Epithelial cell of proximal tubule (primary cell): ENCODE measurements at places on chromosomes 6 and 20. TPM values are rescaled to one million over a fixed set of nuclear protein-coding genes. Genes with fewer than 3 reads are reported as not detected.

DNA sequence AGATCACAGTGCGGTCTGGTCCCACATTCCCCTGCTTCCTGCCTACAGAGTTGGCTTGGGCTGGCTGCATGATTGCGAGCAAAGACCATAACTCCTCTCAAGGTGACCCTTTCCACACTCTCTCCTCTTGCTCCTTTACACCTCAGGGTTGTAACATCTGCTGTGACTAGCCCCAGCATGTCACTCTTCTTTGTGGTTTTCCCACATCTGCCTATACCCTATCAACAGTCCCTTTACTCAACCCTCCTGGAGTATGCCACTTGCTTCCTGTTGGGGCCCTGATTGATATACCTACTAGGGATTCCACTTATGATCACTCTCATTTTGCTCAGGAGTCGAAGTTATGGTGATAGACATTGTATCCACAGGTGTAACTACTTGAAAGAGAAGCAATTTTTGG lies 58.9 kb upstream of the SGK1 start:
- no peak for DNase-seq

DNA sequence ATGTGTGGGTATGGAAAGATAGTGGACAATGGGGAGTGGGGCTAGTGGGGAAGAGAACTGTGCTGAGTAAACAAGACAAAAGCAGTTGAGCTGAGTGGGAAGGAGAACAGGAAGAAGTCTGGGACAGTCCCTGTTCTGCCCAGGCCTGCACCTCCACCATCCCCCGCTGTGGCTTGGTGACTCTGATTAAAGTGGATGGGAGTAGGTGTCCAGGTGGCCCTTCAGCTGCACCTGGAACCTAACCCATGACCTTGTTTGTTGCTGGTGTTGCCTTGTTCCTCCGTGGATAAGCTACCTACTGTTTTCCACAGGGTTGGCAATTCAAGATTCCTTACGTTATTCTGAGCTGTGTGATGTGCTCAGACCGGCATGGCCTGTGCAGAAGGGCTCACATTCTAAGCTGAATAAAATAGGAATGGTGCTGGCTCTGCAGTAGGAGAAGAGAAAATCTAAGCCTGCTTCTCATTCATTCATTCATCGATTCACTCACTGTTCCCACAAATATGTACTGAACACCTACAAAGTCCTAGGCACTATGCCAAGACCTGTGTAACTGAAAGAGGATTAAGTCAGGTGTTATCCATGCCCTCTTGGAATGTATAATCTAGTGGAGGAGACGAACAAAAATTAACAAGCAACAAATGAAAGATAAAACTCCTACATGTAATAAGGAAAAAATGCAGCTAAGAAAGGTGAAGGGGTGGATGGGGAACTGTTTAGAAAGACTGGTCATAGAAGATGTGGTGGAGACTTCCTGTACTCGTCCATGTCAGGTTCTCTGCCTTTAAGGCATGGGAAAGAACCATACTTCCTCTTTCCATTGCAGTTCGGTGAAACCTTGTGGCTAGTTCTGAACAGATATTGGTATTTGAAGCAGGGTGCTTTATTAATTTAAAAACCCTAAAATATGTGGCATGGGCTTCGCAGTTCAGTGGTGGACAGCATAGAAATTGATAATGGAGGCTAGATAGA lies 10.1 kb upstream of the CALHM6 start:
- no peak for DNase-seq

- no peak for DNase-seq
Measured at GRCh38 chr6:11092668-11093375, 812 bp upstream of the SMIM13 start.

- no peak for DNase-seq
Measured at GRCh38 chr20:50322703-50323131, 132.1 kb downstream of the CEBPB start.

GRCh38 chr6:92281571-92282076 lies 1137.7 kb downstream of the EPHA7 start:
- no peak for DNase-seq

GRCh38 chr20:7029019-7029418 lies 261.5 kb downstream of the BMP2 start:
- no peak for DNase-seq

DNA sequence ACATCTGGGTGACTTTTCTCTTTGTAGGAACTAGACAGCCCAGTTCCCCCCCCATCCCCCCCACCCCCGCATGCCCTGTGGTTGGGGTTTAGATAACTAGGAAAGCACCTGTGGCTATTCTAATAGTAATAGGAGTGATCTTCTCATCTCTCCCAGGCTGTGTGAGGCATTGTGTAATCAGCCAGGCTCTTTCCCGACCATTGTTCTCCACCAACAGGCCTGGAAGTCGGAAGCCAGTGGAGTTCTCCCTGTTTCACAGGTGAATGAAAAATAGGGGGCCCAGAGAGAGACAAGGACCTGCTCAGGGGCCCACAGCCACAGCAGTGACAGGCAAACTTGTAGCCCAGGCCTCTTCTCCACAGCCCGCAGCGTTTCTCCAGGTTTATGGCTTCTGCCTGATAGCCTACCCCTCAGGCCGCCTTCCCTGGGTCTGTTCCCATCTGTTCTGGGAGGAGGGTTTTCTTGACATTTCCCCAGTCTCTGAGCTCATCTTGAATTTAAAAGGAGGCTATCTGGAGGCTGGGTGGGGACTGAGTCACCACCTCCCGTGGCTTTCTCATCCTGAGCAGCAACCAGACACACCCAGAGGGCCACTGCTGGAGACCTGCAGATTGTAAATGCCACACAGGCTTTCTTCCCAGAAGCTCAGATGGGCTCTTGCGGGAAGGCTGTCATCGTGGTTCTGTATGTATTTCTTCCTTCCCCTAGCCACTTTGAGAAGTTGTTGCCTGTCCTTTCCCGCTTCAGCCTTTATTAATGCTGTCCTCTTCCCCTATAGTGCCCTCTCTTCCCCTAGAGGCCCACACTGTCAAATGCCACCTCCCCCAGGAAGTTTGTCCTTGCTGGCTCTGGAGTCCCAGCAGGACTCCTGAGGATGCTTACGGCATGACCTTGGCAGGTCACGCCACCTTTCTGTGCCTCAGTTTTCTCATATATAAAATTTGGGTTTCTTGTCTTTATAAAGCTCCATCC lies 75.9 kb upstream of the MYL9 start:
- no peak for DNase-seq

DNA sequence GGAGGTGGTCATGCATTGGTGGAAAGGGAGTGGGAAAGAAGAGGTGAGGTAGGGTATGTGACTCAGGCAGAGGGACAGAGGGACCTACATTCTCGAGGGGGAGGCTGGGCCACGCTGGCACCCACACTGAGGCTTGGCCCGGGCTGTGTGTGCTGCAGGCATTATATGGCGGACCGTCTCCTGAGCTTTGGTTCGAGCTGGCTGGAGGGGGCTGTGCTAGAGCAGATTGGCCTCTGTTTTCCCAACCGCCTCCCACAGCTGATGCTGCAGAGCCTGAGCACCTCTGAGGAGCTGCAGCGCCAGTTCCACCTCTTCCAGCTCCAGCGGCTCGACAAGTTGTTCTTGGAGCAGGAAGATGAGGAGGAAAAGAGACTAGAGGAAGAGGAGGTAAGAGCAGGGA lies 23.4 kb downstream of the DNPH1 start:
- DNase-seq = no peak

DNA sequence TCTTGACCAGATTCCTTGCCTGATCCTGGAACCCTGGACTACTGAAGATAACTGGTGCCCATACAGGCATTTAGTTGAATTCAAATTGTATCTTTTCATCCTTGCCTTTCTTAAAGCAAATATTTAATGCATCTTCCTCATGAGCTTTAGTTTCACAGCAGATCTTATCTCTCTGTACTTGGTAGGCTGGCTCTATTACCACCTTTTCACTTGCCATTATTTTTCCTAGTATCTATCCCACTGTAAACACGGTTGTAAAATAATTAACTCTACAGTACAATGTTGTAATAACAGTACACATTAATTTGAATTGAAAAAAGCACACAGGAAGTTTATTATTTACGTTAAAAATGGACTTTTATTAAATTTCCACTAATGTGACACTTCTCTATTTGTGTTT lies 1286.9 kb downstream of the GRIK2 start:
- no peak for DNase-seq

GRCh38 chr20:16566080-16566479 lies 7.2 kb downstream of the KIF16B start:
- no peak for DNase-seq

DNA sequence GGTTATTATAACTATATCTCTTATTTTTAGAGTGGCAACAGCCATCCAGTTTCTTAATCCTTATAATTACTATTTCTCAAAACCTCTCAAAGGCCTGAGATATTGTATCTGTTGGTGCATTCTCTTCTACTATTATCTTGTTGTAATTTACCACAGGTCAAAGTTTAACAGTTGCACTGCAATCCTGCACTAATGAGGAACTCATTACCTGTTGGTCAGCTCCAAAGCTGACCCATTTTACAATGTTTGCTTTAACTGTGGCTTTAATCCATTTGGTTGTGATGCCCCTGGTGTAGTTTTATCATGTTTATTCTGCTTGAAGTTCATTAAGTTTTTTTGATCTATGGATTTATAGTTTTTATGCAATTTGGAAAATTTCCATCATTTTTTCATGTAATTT lies 6.3 kb upstream of the ADGB start:
- no peak for DNase-seq

- DNase-seq = no peak
Measured at GRCh38 chr6:137264311-137265075, 45.3 kb upstream of the IFNGR1 start.

DNA sequence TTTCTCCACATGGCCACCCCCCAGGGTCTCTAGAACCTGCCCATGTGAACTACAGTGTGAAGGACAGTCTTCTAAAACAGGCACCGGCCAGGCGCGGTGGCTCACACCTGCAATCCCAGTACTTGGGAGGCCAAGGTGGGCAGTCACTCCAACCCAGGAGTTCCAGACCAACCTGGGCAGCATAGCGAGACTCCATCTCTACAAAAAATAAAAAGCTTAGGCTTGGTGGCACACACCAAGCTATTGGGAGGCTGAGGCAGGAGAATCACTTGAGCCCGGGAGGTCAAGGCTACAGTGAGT lies 13.7 kb downstream of the ACSS1 start:
- DNase-seq = no peak

- no peak for DNase-seq
Measured at GRCh38 chr20:7387638-7388193, 552.5 kb downstream of the HAO1 start.

GRCh38 chr6:14040042-14040441 lies 77.5 kb upstream of the CD83 start:
- DNase-seq = no peak

DNA sequence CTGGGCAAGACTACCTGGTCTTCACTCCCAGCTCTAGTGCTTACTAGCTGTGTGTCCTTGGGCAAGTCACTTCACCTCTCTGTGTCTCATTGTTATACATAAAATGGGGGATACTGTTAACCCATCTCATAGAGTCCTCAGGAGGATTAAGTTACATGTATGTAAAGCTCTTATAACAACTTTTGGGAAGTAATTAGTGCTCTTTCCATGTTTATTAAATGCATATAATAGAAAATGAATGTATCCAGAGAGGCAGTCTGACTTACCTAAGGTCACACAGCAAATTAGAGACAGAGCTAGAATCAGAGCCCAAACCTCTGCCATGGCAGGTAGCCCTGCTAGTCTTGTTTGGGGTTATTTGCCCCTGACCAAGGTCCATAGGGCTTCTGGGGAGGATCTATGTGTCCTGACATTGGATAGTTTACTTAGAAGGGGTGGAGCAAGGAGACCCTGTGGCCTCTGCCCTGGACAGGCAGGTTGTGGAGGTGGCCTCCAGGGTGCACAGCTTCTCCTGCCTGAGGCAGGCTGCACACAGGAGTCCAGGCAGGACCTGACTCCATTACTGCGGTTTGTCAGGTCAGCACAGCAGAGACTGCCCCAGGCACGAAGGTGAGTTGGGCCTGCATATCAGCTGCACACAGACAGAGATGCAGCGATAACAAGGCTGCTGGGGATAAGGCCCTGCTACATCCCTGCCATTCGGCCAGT lies 8.4 kb upstream of the MAPK13 start:
- DNase-seq = no peak

DNA sequence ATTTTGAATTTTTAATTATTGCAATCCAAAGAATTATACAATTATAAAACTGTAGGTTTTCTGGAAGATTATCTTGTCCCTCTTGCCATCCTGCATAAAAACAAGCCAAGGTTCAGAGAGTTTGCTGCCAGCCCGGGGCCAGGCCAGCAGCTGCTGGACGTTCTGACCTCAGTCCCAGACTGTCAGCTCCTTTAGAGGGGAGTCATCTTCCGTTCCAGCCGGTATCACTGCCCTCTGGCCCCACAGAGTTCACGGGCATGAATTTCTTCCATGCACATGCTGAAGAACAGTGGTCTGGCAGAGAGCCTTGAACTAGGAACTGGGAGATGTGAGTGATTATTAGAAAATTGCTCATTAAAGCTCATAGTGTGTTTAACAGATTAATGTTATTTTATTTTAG lies 130.4 kb upstream of the QKI start:
- DNase-seq = no peak

DNA sequence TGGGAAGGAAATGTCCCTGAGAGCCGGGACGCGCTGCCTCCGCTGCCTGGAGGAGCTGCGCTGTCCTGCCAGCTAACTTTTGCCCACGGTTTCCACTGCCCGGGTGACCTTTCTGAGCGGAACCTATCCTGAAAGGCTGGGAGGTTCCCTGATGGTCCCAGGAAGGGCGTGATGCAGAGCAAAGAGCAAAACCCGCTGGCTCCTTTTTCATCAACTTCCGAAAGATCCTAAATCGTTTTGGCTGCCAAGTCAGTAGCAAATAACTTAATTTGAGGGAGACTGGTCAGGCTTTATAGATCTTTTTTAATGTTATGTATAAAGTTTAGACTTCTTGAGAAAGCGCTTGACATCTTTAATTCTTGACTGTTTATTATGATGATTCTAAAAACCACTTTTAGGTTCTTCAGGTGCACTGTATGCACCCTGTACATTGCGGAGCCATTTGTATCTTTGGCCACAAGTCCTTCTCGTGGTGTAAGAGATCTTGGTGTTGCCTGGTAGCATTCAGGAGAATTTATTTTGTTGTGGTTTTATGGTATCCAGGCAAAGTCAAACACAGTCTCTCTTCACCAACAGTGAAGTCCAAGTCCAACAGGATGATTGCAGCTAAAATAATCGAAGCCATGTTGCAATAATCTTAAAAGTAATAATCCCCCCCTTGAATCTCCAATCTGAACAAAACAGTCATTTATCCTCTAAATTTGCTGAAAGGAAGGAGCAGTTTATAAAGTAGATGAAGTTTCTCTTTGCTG lies at the start of gene SYNE1:
Gene SYNE1, minus strand, starts transcription at position 67 of the 752 bp plus-strand sequence. CDS start 9,031 bp downstream, outside the sequence.
- DNase-seq = no peak

- no peak for DNase-seq
Measured at GRCh38 chr6:53216301-53216700, 67.7 kb upstream of the GCM1 start.

GTSF1L gene
- total RNA-seq = not detected in 2 replicates

MAS1L gene
- total RNA-seq = not detected in 2 replicates

SNX9 gene
- total RNA-seq = 42.6 and 51.3 TPM in 2 replicates
